ENCODE measurements at places on chromosomes 16 and 17.

- DNase-seq: no peak
Measured at GRCh38 chr16:69741519-69741918, 13.2 kb downstream of the NOB1 start.

DNA sequence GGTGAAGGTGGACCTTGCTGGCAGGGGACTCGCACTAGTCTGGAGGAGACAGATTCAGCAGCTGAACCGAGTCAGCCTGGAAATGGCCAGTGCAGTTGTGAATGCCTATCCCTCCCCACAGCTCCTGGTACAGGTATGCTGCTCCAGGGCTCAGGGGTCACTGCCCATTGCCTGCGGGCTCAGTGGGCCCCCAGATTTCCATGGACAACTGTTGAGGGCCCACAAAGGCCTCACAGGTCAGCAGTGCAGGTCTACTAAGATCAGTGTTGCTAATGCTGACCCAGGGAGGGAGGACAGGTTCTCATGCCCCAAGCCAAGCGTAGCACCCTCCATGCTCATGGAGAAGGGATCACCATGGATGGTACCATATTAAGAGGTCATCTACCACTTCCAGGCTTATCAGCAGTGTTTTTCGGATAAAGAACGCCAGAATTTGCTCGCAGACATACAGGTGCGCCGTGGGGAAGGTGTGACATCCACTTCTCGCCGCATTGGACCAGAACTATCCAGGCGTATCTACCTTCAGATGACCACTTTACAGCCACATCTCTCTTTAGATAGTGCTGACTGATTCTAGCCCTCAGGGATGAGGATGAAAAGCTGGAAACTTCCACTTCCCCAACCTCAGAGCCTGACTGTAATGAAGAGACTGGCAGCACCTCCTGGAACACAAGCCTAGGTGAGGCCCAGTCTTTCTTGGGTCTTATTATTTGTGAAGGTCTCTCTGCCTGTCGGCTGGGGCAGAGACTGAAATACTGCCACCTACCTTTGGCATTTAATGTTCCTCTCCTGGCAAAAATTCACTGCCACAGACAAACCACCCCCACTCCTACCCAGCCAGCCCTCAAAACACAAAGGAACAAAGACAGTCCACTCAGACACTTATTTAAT lies 7.6 kb downstream of the EME1 start:
- DNase-seq: no peak

- DNase-seq: no peak
Measured at GRCh38 chr17:33013596-33014375, 22.1 kb downstream of the SPACA3 start.

GRCh38 chr16:3983081-3983520 lies 102.6 kb upstream of the CREBBP start:
- DNase-seq: no peak
